ENCODE measurements at places on chromosomes 3 and 15.

GRCh38 chr3:160956785-160957184 lies 148.4 kb downstream of the B3GALNT1 start:
- no peak for DNase-seq

DNA sequence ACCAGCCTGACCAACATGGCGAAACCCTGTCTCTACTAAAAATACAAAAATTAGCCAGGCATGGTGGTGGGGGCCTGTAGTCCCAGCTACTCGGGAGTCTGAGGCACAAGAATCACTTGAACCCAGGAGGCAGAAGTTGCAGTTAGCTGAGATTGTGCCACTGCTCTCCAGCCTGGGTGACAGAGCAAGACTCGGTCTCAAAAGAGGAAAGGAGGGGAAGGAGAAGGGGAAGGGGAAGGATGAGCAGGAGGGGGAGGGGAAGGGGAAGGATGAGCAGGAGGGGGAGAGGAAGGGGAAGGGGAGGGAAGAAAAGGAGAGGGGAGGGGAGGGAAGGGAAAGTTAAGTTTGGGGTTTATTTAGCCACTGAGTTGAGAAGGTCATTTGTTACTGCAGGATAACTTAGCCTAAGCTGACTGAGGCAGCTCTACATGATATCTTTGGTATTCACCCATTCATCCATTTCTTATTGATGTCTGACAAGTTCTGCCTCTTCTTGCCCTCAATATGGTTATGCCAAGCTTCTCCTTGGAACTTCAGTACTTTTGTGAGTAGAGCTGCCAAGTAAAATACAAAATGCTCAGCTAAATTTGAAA lies 15.9 kb upstream of the ABHD2 start:
- DNase-seq = no peak

- no peak for DNase-seq
Measured at GRCh38 chr15:67157521-67158252, 92.3 kb downstream of the SMAD3 start.

GRCh38 chr3:169128579-169128978 lies 534.9 kb downstream of the MECOM start:
- no peak for DNase-seq

GRCh38 chr15:80915472-80915871 lies 74.1 kb downstream of the MESD start:
- DNase-seq = no peak

- no peak for DNase-seq
Measured at GRCh38 chr3:157718800-157719199, 215.6 kb upstream of the VEPH1 start.

DNA sequence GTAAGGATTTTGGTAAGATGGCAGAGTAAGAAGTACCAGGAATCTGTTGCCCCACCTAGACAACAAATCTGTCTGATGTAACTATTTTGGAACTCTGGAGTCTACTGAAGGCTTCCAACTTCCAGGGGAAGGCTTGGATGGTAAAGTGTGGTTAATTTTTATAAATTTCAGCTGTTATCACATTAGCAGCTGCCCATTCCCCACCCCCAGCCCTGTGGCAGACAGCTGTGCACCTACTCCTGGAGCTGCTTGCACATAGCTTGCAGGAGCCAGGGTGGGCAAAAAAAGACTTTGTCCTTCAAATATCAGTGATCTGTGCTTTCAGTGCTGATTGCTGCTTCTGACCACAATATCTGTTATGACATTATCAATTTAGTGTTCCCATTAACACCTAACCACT lies 47.4 kb downstream of the FRMD5 start:
- no peak for DNase-seq

- no peak for DNase-seq
Measured at GRCh38 chr3:196169836-196170240, 41.4 kb downstream of the ZDHHC19 start.

GRCh38 chr15:79973456-79974195 lies 2.6 kb upstream of the BCL2A1 start:
- DNase-seq = no peak

DNA sequence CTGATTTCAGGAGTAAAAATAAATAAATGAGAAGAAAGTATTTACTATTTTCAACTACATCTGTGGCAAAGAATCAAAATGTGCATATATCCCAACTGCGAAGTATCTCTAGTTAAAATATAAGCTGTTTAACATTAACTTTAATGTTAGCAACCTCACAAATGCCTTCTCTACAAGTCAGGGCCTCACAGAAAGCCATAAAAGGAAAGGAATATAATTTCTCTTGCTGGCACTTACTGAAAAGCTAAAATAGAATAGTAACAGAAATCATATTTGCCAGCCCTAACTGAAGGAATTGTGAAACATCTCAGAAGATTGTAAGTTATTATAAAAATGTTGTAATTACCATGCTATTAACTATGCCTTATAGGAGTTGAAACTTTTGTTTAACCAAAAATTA lies 65.1 kb upstream of the MBNL1 start:
- no peak for DNase-seq

- DNase-seq = no peak
Measured at GRCh38 chr3:183638101-183638852, 2.9 kb downstream of the KLHL24 start.
